OCI-M1 (cell line): ENCODE measurements at places on chromosomes 13 and 19.

DNA sequence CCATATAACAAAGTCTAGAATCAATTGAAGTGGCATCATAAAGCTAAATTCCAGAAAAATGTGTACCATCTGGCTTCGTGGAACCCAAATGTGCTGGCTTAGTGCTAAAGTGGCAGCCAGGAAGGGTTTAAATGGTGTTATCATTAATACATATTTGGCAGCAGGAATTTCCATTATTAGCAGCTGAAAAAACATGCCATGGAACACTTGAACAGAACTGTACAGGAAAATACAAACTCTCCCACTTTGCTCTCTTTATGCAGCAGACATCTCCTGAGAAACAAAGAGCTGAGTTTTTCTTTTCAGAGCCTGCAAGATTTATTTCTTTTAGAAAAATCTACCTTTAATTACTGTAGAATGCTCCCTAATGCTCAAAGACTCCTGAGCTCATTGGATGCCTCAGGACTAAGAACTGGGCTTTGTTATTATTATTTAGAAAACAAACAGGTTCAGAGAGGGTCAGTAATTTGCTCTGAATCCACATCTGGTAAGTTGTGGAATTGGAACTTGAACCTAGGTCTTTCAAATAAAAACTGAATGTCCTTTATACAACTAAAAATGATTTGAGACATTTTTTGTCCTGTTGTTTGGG, 179.0 kb downstream of the LACC1 start:
- no peak for DNase-seq

DNA sequence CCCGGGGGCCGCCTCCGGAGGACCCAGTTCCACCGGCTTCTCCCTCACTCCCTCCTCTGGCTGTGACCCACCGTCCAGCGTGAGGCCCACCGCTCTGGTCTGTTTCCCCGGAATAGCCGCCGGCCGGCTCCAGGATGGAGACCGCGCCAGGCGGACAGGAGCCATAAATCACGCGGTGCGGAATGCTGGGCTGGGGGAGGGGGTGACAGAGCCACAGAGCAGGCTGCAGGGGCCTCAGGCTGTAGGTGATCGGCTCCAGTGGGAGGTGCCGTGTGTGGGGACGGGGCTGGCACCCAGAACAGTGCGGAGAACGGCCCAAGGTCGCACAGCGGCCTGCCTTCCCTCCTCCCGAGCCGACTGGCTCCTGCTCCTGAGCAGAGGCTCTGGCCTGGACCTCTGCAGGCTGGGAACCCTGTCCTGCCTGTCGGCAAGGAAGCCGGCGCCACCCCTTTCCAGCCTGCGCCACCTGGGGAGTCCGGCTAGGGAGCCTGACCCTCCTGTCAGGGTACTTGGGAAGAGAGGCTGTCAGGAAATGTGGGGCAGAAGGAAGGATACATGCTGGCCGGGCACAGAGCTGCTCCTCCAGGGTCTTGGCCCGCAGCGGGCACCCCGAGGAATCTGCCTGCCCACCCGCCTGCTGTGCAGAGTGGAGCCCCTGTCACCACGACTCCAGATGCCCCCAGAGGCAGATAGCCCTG, 8.3 kb downstream of the PIAS4 start:
- no peak for DNase-seq

- peak; percentile 55 for DNase-seq
These were observed 1.2 kb upstream of the NUMBL start for GRCh38 chr19:40691421-40692211.

GRCh38 chr19:6216236-6216995, 63.4 kb downstream of the MLLT1 start:
- no peak for DNase-seq

- no peak for DNase-seq
These were observed 1.6 kb downstream of the SERTAD3 start for GRCh38 chr19:40442328-40443130.

- no peak for DNase-seq
These were observed 76.5 kb downstream of the LHFPL6 start for GRCh38 chr13:39526499-39526898.

- DNase-seq = no peak
These were observed 492.4 kb downstream of the DACH1 start for GRCh38 chr13:71374471-71375049.

DNA sequence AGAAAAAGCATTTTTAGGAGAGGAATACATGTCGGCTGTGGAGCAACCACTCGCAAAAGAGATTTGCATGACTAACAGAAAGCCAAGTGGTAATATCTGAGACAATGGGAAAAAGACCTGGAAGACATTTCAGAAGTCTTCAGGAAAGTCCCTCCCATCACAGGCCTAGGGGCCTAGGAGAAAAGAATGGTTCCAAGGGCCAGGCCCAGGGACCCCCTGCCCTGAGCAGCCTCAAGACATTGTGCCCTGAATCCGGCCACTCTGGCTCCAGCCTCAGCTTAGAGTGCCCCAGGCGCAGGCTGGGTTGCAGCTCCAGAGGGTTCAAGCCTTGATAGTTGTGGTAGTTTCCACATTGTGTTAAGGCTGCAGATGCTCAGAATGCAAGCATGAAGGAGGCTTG, 9.4 kb downstream of the ZNF221 start:
- no peak for DNase-seq

GRCh38 chr13:96935901-96936300, 58.4 kb downstream of the OXGR1 start:
- DNase-seq = no peak

DNA sequence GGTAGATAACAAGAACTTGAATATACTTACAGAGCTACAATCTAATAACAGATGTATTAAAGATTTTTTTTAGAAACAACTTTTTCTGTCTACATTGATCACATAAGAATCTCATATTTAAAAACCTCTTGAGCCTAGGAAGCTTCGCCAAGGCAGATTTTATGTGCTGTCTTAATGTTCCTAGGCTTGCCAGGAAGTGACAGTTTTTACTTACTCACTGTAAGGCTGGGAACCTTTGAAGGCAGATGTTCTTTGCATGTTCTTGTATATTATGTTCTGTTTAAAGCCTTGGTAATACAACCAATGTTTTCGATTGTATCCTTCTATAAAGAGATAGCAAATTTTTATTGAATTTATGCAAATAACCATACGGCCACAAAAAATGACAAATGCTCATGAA, 492.7 kb downstream of the GPC5 start:
- DNase-seq = no peak

GRCh38 chr13:100409132-100409531, 179.5 kb downstream of the GGACT start:
- peak; percentile 4 for DNase-seq

GRCh38 chr13:71118779-71119364, 748.1 kb downstream of the DACH1 start:
- DNase-seq = peak; percentile 38

- peak; percentile 71 for DNase-seq
These were observed 9.7 kb upstream of the USE1 start for GRCh38 chr19:17205237-17206140.

- DNase-seq = peak; percentile 44
These were observed 1.8 kb downstream of the TNPO2 start for GRCh38 chr19:12721656-12722565.

DNA sequence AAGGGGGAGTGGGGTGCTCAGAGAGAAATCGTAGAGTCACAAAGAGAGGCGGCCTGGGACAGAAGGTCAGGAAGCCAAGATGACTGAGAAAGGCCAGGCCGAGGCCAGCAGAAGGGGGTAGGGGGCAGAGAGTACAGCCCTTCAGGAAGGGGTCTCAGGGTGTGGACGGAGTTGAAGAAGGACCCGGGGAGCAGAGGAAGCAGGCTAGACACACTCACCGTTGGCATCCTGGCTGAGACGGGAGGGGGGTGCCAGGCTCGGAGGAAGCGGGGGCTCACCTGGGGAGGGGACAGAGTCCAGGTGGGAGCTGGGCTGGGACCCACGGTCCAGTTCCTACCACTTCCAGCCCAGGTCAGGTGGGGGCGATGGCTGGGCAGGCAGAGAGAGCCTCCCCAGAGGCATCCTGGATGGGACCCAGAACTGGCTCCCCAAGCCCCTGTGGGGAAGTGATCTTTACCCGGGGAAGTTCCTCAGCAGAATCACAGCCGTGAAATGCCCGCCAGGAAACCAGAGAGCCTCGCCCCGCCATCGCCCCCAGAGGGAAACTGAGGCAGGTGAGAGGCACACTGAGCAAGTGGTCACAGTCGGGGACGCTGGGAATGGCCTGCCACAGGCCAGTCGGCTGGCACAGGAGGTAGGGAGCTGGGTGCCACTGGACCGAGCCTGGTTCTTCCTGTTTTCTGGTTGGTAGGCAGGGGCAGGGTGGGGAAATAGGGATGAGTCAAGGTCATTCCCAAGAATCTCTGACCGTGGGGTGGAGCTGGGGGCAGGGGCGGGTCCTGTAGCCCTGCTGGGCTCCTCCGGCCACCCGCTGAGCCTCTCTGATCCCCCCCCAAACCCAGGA, 1.4 kb downstream of the MATK start:
- DNase-seq = no peak

DNA sequence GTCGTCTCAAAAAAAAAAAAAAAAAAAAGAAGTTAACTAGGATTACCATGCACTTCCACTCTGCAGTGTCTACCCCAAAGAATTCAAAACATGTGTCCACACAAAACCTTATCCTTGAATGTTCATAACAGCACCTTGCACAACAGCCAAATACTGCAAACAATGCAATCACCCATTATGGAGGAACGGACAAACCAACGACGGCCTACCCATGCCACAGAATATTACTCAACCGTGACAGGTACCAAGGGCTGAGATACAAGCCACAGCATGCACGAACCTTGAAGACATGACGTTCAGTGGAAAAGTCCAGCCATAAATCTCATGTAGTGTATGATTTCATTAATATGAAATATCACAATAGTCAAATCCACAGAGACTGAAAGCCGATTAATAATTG, 3.0 kb upstream of the SHISA7 start:
- no peak for DNase-seq

- no peak for DNase-seq
These were observed 8.8 kb downstream of the ZNF787 start for GRCh38 chr19:56112313-56112709.
